ENCODE measurements at places on chromosomes 5 and 9.

DNA sequence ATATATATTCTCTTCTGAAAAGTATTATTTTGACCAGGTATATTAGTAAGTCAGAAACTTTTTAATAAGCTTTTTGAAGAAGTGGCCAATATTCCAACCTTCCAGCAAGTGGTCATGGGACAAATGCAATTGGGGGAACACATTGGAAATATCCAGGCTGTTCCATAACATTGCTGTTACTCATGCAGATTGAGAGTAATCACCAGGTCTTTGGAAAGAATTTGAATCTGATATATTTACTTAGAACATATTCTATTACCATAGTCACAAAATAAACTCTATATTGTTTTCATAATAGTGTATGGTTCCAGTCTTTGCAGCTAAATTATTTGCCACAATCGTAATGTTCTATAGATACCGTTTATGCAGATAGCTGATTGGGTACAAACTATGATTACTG, 102.8 kb downstream of the TAF11L14 start:
- no peak for DNase-seq

DNA sequence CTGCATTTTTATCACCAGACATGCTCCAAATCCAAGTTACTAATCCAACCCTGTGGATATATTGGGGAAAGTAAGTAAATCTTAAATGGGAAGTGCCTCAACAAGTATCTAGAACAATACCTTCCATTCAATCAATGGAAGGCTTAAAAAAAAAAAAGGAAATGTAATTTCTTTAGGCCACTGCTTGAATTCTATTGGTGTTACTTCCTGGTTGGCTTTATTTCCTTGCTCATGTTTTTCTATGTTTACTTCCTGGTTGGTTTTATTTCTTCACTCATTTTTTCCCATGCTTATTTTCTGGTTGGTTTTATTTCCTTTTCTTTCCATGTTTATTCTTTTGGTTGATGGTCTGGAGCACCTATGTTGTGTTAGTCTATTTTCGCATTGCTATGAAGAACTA, 363.9 kb downstream of the KDM4C start:
- no peak for DNase-seq

DNA sequence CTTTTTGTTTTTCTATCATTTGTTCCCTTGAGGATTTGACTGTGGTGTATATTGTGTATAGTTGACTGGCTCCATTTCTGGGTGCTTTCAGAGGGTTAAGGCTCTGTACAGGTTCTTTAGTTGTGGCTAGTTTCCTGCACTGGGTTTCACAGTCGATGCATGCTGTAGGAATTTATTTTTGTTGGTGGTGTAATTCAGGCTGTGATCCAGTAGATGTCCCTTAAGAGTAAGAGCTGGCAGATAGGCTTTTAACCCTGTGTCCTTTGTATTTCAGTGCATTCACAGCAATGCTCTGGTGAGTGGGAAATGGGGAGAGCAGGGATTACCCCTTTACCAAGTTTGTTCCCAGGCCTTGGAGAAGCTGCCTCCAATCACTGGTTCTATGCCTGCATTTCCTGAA, 112.9 kb downstream of the SPATA31D1 start:
- no peak for DNase-seq

- DNase-seq, result no peak
These were observed 35.4 kb downstream of the F2R start for GRCh38 chr5:76751291-76751690.

DNA sequence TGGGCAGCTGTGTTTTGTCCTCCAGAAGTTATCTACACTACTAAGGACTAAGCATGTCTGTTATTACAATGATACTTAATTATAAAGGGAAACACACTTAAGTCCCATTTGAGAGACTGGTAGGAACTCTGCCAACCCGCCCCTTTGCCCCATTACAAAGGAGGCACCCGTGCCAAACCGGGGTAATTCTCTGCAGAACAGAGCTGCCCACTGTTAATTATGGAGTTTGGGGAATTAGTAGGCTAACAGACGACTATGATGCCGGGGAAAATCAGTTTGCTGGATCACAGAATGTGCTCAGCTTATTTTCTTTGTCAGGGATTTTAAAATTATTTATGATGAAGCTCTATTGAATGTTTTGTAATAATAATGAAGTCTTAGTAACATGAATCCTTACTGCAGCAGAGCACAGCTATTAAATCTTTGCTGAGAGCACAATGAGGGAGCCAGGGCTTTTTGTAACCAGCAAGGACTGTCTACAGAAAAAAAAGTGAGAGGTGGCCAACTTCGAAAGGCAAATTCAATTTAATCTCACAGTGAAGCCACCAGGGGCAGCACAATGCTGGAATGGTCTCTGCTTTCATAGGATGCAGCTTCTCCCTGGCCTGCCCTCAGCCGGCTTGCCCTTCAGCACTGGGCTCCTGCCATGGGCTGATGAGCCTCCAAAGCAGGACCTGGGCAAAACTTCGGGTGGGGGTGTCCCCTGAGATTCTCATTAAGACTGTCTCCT, 134.5 kb downstream of the GNAQ start:
- no peak for DNase-seq

DNA sequence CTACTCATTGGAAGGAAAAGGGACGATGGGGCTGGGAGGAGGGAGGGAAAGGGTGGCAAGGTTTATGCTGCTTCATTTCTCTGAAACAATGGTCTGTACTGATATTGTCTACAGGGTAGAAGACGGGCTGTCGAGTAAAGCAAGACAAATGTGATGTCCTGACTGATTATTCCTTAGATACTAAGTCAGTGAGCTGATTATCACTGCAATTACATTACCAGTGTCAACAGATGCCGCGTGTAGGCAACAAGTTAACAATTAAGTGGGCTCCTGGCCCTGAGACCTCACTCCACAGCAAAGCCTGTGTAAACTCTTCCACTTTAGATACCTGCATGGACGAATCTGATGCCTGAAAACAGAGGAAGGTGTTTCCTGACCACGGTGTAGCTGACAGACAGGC, 602.8 kb downstream of the IRX1 start:
- DNase-seq, result no peak

DNA sequence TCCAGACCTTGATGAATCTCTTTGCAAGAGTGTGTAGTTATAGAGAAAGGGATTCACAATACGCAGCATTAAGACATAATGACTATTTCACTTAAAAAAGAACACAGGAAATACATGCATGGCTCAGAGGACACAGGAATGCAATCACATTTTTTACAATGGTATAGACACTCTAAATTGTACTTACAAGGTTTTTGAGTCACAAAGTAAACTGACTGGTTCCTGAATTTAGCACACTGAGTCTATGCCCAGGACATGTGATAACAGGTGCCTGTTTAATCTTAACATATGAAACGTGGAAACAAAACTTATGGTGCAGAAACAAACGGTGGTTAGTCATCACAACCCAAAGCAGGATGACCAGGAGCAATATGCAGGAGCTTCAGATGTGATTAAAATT, 6.7 kb downstream of the EPB41L4A start:
- DNase-seq, result no peak

DNA sequence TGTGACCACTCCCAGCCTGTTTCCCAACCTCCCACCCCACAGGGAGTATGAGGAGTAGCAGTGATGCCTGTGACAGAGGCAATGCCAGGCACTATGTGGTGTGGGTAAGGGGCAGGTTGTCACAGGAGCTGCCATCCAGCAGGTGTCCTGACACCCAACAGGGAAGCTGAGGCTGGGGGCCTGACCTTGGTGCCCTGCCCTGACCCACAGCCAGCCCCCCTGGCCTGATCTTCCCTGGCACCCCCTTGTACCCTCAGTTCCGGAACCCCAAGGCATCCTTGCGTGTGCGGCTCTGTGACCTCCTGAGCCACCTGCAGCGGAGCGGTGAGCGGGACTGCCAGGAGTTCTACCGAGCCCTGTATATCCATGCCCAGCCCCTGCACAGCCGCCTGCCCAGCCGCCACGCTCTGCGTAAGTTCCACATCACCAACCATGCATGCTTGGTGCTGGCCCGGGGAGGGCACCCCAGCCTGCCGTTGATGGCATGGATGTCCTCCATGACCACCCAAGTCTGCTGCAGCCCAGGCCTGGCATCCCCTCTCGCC, 14.4 kb downstream of the CARD19 start:
- no peak for DNase-seq

GRCh38 chr5:124570285-124571035, 176.0 kb downstream of the ZNF608 start:
- no peak for DNase-seq

DNA sequence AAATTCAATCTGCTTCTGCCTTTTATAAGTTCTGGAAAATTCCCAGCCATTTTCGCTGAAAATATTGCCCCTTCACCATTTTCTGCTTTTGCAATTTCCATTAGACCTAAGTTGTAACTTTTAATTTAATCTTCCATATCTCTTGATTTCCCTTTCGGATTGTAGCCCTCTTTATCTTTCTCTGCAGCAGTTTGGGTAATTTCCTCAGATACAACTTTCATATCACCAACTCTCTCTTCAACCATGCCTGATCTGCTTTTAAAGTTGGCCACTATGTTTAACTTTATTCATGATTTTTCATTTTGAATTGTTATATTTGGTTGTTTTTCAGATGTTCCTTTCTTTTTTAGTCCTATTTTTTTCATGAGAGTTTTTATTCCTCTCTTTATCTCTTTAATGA, 157.0 kb upstream of the VLDLR start:
- DNase-seq, result no peak

- DNase-seq, result no peak
These were observed 25.4 kb downstream of the SLC1A3 start for GRCh38 chr5:36631620-36632362.
